ENCODE measurements at places on chromosomes 6 and 20.
A peak's percentile ranks its signal among the peaks of the same experiment; 100 is the strongest.

- DNase-seq, result no peak
Measured at GRCh38 chr6:2695454-2696095, 55.1 kb downstream of the MYLK4 start.

GRCh38 chr20:17965042-17965697, 3.4 kb downstream of the SNX5 start:
- no peak for DNase-seq

DNA sequence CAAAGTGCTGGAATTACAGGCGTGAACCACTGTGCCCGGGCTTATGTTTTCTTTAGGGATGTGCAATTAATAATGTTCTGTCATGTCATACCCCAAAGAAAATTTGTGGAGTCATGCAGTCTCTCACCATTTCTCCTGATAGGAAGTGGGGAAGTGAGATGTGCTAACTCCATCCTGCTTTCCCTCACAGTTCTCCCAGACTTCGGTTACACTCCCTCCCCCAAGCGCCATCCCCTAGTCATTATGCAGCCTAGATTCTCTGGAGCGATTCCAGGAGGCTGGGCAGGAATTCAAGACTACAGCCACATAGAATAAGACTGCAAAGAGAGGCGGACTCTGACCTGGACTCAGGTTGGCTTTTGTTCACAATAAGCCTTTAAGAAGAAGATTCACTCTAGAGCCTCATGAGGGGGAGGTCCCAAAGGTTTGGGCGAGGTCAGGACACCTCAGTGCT, 271.4 kb downstream of the ALDH8A1 start:
- DNase-seq, result no peak

- no peak for DNase-seq
Measured at GRCh38 chr6:126086560-126086959, 100.2 kb downstream of the TRMT11 start.

- DNase-seq, result no peak
Measured at GRCh38 chr6:53584726-53585125, 39.8 kb upstream of the GCLC start.

DNA sequence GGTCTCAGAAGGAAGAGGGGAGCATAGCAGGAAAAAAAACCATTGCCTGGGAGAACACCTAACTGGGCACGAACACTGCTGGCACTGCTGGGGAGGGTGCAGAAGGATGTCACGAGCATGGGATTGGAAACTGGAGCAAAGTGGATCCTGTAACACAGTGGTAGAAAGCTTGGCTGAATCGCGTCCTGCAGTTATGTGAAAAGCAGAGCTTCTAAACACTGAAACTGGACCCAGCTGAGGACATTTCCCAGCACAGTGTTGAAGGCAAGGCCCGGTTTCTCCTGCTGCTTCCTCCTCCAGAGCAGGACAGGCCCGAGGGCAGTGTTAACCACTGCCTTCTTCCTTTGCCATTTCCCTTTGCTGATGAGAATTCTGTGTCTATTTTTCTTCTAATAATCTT, 6.7 kb downstream of the APMAP start:
- no peak for DNase-seq

DNA sequence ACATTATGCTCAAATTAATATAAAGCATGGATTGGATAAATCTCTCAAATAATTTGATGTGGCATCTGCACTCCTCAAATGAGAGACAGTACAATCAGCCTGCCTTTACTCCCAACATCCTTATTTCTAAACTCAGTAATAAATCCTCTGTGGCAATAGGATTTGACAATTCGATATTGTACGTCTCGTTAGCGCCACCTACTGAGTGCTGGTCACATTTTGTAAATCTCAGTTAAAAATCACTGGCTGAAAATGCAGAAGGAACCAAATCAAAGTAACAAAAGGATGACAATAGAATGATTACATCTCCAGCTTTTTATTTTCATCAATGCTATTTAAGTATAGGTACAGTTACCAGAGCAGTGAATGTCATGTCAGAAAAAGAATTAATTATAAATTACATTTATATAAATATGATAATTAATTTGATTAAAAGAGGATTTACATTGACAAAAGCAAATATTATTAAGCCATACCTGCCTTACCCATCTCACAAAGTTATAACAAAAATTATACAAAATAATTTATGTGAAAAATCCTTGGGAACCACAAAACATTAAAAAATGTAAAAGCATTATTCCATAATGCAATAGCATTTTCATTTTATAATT, 20.2 kb upstream of the GJE1 start:
- DNase-seq, result no peak

DNA sequence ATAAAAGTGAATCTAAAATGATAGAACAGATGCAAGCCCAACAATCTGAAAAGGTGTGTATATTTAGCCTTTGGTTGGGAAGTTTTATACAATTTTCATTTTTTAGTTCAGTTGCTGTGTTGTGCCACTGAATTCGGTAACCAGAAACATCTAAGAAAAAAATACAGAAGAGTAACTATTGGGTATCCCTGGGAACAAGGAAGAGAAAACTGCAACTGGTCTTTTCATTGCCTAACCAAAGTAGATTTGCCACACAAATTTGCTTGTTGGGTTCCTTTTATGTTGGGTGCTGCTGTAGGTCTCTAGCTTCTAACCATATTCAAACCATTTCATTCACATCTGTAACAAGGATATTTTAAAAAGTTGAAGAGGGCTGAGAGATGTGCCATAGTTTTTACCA, 2.8 kb upstream of the TMEM30A start:
- no peak for DNase-seq

DNA sequence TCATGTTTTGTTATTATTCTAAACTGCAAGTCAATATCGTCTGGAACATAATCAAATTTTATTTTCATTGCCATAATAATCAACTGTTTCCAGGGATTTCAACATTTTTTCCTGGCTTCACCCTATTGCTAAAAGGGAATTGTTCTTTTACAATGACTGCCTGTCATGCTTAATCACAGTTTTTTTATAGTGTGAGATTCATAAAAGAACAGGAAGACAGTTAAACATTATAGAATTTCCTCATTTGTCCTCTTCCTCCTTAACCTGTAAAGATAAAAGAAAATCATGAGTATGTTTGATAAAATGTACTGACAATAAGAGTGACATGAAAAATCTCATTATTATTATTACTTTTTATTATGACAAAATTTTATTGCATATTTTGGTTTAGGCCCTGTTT, 73.3 kb upstream of the CENPW start:
- DNase-seq, result no peak

- DNase-seq, result peak; percentile 52
Measured at GRCh38 chr6:76876922-76877553, 586.3 kb downstream of the HTR1B start.

DNA sequence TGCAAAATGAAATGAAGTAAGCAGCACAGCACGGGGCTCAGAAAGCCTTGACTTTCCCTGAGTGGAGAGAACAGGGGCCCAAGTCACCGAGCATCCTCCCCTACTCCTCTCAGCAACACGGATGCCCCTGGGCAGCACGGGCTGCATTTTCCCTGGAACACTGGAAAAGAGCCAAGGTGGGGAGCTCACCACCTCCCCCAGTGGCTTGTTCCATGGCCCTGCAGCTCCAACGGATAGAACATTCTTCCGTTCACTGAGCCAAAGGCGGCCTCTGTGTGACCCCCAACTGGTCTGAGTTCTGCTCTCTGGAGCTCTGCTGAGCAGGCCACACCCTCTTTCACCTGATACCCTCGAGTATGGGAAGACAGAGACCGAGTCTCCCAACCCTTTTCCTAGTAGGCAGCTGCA, 20.8 kb upstream of the EMILIN3 start:
- no peak for DNase-seq

GRCh38 chr6:111646942-111647341, 41.3 kb upstream of the TRAF3IP2 start:
- no peak for DNase-seq

- no peak for DNase-seq
Measured at GRCh38 chr20:20393207-20394120, 25.6 kb downstream of the INSM1 start.

DNA sequence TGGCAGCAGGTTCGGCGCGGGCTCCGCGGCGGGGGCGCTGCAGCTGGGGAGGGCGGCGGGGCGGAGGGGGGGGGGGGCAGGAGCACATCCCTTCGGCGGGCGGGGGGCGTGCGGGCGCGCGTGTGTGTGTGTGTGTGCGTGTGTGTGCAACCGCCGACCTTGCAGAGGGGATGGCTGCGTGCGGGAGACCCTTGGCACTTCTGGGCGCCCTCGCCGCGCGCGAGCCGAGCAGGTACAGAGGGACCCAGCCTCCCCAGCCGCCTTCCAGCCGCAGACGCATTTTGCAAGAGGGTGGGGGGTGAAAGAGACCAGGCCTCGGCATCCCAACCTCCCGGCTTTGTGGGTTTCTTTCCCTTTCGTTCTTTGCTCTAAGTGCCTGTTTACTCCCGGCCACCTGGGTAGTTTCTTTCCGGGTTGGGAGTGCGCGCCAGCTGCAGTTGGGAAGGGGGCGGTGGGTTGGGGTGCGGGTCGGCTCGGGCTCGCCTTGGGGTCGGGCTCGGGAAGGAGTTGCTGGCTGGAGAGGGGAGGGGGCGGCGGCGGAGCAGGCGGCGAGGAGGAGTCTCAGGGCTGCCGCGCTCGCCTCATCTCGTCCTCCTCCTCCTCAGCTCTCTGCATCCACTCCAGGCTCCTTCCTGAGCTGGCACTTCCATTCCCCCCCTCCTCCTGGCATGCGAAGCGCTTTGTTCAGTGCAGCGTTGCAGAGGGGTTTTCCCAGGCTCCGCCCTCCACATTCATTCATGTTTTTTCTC, 620 bp downstream of the HIVEP1 start:
- DNase-seq, result peak; percentile 74

- no peak for DNase-seq
Measured at GRCh38 chr20:41497186-41497895, 120.8 kb downstream of the CHD6 start.

DNA sequence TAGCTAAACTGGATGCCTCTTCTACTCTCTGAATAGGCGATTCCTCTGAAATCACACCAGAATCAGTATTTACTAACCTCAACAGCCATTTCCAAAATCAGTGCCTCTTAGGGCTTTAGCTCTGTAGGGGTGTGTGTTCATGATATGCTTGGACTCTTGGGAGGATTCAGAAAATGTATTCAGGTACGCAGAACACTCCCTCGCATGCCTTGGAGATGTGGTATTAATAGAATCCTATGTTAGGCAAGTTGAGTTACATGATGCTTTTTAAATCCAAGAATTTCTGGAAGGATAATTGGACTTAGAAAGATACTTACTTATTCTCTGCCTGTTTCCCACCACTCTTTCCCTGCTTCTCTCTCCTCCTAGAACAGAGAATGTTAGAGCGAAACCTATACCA, 31.8 kb upstream of the PBOV1 start:
- no peak for DNase-seq

DNA sequence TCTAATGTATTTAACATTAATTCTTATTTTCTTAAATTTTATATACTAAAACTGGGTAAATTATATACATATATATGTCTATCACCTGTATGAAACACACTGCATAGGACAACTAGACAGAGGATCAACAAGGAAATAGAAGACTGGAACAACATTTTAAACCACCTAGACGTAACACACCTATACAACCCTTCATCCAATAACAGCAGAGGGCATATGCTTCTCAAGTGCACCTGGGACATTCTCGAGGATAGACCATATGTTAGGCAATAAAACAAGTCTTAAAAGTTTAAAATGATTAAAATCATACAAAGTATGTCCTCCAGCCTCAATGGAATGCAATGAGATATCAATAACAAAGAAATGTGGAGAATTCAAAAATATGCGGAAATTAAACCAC, 45.2 kb downstream of the RPP40 start:
- DNase-seq, result no peak

DNA sequence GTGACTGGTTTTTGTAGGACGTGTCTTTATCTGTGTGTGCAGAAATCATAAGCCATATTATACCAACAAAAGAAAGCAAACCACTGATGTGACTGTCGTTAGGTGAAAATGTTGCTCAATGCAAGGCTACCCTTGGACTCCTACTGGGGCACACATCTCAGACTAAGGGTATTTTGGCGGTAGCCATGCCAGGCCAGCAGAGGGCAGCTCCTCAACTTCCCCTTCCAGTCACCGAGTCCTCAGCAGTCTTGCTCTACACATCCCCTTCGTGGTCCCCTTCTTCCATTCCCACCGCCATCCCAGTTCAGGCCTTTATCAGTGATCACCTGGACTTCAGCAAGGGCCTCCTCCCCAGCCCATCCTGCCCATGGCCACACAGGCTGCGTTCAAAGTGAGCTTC, 113.7 kb upstream of the GGTLC1 start:
- peak; percentile 22 for DNase-seq

GRCh38 chr6:727856-728255, 34.9 kb upstream of the EXOC2 start:
- no peak for DNase-seq

DNA sequence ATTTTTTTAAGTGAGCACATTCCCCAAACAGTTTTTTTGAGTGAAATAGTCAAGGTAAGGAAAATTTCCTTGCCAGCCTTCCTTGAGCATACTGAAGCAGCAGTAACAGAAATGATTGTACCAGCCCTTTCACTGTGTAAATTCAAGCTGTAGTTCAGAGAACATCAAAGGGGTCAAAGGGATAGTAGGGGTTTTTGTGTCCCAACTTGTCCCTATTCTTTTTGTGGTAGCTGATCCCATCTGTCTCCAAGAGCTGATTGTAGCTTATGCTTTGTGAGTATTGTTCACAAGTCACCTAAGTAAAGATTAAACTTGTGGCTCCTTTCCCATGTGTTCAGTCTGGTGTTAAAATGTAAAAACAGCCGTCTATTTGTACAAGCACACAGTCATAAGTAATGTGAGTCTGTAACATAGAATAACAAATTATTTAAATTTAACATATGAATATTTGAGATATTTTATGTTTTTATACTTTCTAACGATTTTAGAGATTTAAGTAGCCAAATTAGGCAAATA, 185.0 kb downstream of the CENPW start:
- no peak for DNase-seq

DNA sequence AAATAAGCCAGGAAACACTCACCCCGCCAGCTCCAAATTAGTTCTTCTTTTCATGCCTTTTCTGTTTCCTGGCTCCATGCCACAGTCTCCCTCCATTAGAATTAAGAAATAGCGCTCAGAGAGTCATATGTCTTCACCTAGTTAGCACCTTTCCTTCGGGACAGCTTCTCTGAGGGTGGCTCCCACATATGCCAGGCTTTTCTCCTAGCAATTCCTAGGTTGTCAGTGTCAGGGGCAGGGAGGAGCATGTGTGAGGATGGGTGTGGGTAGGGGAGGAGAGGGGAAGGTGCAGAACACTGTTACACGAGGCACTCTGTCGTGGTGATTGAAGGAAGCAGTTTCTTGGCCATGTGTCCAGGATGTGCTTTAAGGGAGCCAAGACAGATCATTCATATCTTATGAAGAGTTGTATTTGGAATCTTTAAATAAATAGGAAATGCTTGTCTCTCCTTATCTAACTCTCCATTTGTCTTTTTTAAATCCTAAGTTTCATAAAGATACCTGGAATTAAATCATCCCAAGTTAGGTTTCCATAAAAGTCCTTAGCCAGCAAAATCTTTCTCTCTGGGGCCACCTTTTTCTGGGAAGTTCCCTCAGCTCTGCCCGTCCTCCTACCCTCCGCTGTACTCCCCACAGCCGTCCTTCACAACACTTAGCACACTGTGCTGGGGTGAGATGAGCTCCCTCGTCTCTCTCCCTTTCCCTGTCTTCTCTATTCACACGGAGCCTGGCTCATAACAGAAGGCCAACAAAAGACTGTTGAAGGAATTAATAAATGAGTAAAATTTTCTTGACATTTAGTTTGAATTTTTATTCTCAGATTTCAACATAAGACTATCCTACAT, 361.0 kb downstream of the CD83 start:
- DNase-seq, result no peak
